ENCODE measurements at places on chromosomes 2 and 18.

DNA sequence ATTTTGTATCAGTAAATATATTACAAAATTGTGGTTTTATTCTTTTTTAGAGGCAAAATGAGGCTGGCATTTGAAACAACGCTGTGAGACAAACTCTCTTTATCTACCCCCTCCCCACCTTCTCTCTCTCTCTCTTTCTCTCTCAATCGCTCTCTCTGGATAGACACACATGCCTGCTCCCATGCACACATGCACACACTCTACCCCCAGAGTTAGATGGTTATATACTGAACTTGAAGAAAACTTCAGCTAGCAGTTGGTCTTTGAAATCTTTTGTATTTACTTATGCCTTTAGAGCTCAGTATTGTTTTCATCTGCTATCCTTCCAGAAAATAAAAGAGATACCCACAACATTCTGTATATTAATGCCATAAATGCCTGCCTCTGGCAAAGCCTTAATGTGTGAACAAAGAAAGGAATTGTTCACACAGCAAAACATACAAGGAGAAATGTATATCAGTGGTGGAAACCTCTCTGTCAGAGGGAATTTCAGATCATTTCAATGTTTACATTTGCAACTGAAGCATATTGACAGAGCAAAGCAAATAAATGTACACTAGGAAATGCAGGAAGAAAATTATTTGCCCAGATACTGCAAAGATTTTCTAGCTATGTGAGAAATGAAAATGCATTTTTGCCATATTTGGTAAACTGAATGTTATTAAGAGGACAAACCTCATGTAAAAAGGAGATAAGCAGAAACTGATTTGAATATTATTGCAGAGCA lies 217.0 kb upstream of the UBE2E3 start:
- H3K36me3 ChIP-seq = no peaks in the 10 kb centered on the region
- no peaks in the 10 kb centered on the region for H3K4me1 ChIP-seq
- no peaks in the 10 kb centered on the region for H3K27me3 ChIP-seq
- H3K4me3 ChIP-seq = no peak overlapping the region
- H3K27ac ChIP-seq = no peak overlapping the region
- DNase-seq = no peak

DNA sequence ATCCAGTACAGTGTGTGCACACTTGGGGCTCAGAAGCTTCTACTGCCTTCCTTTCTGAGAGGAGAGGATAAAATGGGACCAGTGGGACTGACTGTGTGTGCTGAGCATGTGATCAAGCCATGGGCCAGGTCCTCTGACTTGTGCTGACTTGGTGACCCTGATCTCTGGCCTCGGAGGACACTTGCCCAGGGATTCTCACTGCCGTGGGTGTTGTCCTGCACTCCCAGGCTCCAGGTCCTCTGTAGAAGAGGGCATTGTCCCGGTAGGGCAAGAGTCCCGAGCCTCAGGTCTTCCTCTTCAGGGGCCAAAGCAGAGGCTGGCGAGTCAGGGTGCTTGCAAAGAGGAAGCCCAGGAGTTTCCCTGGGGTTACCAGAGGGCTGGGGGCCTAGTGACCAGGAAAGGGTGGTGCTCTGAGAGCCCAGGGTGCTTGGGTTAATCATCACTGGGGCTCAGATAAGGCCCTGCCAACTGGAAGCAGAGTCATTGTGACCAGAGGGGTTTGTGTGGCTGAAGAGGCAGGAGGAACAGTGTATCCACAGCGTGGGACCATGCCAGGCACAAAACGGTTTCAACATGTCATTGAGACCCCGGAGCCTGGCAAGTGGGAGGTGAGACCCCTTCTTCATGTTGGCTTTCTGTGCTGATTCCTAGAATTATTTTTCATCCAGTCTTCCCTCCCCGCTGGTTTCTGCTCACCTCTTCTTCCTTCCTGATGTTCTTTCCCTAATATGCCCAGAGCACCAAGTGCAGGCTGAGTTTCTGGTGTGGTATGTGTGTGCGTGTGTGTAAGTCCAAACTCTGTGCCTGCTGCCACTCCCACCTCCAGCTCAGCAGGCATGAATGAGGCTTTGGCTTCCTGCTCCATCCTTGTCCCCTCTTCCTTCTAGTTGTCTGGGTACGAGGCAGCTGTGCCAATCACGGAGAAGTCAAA lies at the start of gene GCKR:
Gene GCKR, plus strand, starts transcription at position 483 of the 931 bp plus-strand sequence. Its CDS starts 66 bp downstream, at position 549.
- DNase-seq = peak; percentile 50
- no peaks in the 10 kb centered on the region for H3K36me3 ChIP-seq
- H3K4me1 ChIP-seq = peaks cover 12% of the 10 kb centered on the region
- peaks cover 38% of the 10 kb centered on the region for H3K27me3 ChIP-seq

- no peaks in the 10 kb centered on the region for H3K27me3 ChIP-seq
- H3K4me1 ChIP-seq = no peaks in the 10 kb centered on the region
- H3K27ac ChIP-seq = no peak overlapping the region
- DNase-seq = no peak
Measured at GRCh38 chr2:141610564-141611175, 520.1 kb downstream of the LRP1B start.

DNA sequence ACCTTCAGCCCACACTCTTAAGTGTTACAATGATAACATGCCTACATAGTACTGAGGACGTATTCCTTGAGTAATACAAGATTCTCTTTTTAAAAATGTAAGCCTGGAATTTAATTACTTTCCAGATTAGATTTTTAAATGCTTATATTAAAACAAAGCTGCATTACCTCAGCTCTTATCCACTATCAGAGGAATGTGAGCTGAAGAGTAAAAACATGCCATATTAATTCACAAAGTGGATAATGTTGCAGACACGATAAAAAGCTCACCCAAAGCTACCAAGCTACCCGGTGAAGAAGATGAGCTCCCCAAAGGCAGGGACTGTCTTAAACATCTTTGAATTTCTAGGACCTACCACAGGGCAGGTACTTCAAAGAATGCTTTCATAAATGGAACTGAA lies 107.8 kb downstream of the NOL10 start:
- no peaks in the 10 kb centered on the region for H3K27me3 ChIP-seq
- DNase-seq = no peak
- no peaks in the 10 kb centered on the region for H3K4me1 ChIP-seq
- H3K36me3 ChIP-seq = peaks cover 46% of the 10 kb centered on the region
- no peak overlapping the region for H3K27ac ChIP-seq

- H3K27ac ChIP-seq = no peak overlapping the region
- H3K27me3 ChIP-seq = no peaks in the 10 kb centered on the region
- peaks cover 5% of the 10 kb centered on the region for H3K36me3 ChIP-seq
- H3K4me3 ChIP-seq = no peak overlapping the region
- no peaks in the 10 kb centered on the region for H3K4me1 ChIP-seq
Measured at GRCh38 chr18:62054929-62055498, 131.8 kb downstream of the PIGN start.

DNA sequence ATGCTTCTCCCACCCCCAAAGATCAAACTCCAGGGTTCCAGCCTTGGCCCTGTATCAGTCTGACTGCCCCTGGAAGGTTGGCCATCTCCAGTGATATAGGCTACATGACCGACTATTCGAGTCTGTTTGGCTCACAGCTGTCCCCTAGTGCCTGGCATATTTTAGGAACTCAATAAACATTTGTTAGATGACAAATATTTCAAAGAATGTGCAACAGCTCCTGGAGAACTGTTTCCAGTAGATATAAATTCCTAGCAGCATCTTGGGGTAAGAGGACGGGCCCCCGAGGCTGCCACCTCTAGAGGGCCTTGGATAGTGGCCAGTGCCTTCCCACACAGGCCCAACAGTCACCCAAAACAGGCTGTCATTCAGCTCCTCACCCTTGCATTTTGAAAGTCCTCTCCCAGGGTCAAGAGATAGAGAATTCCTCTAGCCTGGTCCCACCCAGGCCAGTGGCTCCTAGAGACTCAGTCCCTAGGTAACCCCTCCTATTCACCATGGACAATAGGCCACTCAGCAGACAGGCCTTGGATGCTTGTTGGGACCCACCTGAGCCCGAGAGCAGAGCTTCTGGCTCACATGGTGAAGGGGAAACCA lies 45.1 kb upstream of the ATP6V1B1 start:
- peaks cover 25% of the 10 kb centered on the region for H3K4me1 ChIP-seq
- H3K36me3 ChIP-seq = no peaks in the 10 kb centered on the region
- DNase-seq = no peak
- no peak overlapping the region for H3K4me3 ChIP-seq
- H3K27me3 ChIP-seq = peaks cover 55% of the 10 kb centered on the region

DNA sequence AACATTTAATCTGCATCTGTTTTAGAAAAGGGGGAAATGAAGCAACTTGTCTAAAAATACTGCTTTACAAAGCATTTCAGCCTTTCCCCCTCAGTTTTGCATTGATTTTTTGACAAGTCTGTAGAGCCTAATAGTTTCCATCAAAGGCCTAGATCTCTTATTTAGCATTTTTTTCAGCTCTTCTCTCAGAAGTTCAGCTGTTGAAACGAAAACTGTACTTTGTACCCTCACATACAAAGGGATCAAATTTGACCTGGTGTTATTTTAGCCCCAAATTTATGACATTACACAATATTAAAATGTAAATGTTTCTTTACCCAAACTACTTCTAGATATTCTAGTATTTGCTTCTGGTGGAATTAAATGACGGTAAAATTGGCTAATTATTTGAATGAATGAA lies 13.0 kb downstream of the YPEL5 start:
- peaks cover 72% of the 10 kb centered on the region for H3K36me3 ChIP-seq
- H3K4me3 ChIP-seq = no peak overlapping the region
- H3K4me1 ChIP-seq = no peaks in the 10 kb centered on the region
- H3K27me3 ChIP-seq = no peaks in the 10 kb centered on the region
- no peak overlapping the region for H3K27ac ChIP-seq

- H3K36me3 ChIP-seq = peaks cover 89% of the 10 kb centered on the region
- no peak for DNase-seq
- H3K27ac ChIP-seq = peak overlapping the region; percentile 31
- H3K27me3 ChIP-seq = no peaks in the 10 kb centered on the region
- no peak overlapping the region for H3K4me3 ChIP-seq
Measured at GRCh38 chr2:127065299-127065939, 41.5 kb downstream of the BIN1 start.

GRCh38 chr2:127853671-127854070 lies 4.3 kb downstream of the POLR2D start:
- H3K27ac ChIP-seq = no peak overlapping the region
- DNase-seq = no peak
- H3K4me1 ChIP-seq = peaks cover 29% of the 10 kb centered on the region

DNA sequence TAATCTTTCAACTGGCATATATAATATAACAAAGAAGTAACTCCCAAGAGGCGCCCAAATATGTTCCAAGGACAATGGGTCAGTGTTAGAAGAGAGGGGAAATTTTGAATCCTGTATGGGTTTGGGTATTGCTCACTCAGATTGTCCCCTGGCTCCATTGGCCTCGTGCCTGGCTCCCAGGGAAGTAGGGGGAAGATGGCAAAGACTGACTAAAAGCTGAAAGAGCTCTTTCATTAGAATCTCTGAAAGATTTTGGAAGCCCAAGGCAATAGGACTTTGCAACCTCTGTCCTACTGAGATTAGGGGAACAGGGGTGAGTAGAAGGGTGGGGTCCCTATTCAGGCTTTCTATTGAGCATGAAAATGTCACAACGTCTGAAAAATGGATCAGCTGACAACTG lies 1272.8 kb upstream of the ZEB2 start:
- no peak overlapping the region for H3K4me3 ChIP-seq
- no peaks in the 10 kb centered on the region for H3K36me3 ChIP-seq
- no peaks in the 10 kb centered on the region for H3K27me3 ChIP-seq

GRCh38 chr18:48419277-48420022 lies 10.3 kb upstream of the ZBTB7C start:
- no peaks in the 10 kb centered on the region for H3K36me3 ChIP-seq
- peaks cover 45% of the 10 kb centered on the region for H3K27me3 ChIP-seq
- H3K4me1 ChIP-seq = no peaks in the 10 kb centered on the region
- no peak for DNase-seq
- no peak overlapping the region for H3K27ac ChIP-seq

DNA sequence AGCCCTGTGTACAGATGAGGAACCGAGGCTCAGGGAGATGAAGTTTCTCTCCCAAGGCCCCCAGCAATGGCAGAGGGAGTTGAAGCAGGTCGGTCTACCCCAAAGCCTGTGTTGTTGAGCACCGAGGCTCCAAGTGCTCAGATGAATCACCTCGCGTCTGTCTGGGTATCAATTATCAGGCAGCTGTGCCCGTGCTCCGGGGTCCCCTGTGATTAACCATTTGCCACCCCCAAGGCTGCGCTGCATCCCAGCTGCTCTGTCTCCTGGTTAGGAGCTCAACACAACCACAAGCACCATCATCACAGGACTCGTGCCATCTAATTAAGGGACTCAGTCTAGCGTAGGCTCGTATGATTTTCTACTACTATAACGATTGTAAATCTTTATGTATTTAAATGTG lies 27.1 kb downstream of the LIPG start:
- H3K4me3 ChIP-seq = no peak overlapping the region
- no peak for DNase-seq
- H3K4me1 ChIP-seq = no peaks in the 10 kb centered on the region
- H3K27ac ChIP-seq = no peak overlapping the region

GRCh38 chr2:106175086-106175850 lies 18.8 kb downstream of the UXS1 start:
- DNase-seq = no peak
- H3K27ac ChIP-seq = no peak overlapping the region
- no peak overlapping the region for H3K4me3 ChIP-seq
- H3K4me1 ChIP-seq = peaks cover 30% of the 10 kb centered on the region
- H3K36me3 ChIP-seq = no peaks in the 10 kb centered on the region

GRCh38 chr2:200461846-200462710 lies 47.8 kb downstream of the KCTD18 start:
- DNase-seq = no peak
- no peaks in the 10 kb centered on the region for H3K36me3 ChIP-seq
- no peaks in the 10 kb centered on the region for H3K27me3 ChIP-seq
- no peak overlapping the region for H3K27ac ChIP-seq
- H3K4me3 ChIP-seq = no peak overlapping the region
- peaks cover 20% of the 10 kb centered on the region for H3K4me1 ChIP-seq

DNA sequence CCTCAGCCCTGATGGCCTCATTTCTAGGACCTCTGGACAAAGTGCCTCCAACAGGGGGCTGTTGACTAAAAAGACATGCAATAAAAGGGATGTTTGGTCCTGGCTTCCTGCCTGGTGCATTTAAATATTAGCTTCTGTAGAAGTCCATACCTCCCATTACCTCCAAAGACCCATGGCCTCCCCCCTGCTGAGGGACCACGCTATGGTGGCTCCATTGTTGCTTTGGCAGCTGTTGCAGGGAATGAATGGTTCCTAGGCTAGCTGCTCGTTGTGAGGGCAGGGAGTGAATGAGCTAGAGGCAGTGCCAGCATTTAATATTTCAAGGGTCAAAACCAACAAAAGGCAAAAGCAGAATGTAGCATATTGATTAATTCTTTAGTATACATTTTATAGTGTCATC lies 285.9 kb downstream of the SLC8A1 start:
- H3K27me3 ChIP-seq = no peaks in the 10 kb centered on the region
- no peak for DNase-seq

Data from CD4-positive, alpha-beta T cell (primary cell).